ENCODE measurements at places on chromosomes 16 and 17. TPM values are rescaled to one million over a fixed set of nuclear protein-coding genes. Genes with fewer than 3 reads are reported as not detected.
A peak's percentile ranks its signal among the peaks of the same experiment; 100 is the strongest.

GRCh38 chr16:89155851-89156739, 15.5 kb upstream of the CDH15 start:
- no peak for DNase-seq

- DNase-seq, result no peak
Observed at GRCh38 chr17:76054112-76054476, 18.2 kb downstream of the SRP68 start.

DNA sequence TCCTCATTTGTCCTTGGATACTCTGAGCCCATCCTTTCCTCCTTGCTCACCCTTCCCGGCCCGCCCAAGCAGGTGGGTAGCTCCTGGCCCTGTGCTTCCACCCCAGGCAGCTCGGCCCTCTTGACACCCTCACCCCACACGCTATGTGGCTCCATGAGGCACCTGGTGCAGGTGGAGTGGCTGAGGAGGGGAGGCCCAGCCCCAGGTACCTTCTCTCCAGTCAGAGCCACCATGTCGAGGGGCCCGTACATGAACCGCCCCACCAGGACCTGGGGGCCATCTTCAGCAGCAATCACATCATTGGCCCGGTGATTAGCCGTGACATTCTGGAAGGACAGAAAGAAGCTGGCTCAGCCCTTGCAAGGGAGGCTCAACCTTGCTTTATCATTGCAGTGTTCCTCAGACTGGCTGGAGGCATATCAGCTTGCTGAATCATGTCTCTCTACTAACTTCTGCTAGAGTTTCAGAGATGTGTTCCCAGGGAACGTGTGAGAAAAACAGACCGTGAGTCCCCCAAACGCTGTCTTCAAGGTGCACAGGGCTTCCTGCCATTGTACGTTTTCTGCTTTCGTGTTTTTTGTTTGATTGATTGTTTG, 20.3 kb downstream of the PIMREG start:
- no peak for DNase-seq

GRCh38 chr17:42659079-42659931, at the start of gene TUBG2:
Gene TUBG2 (plus strand): TSS chr17:42659284. CDS start chr17:42659504, 220 bp downstream.
- peak; percentile 94 for DNase-seq

- no peak for DNase-seq
Observed at GRCh38 chr16:85903559-85903958, 4.6 kb downstream of the IRF8 start.

DNA sequence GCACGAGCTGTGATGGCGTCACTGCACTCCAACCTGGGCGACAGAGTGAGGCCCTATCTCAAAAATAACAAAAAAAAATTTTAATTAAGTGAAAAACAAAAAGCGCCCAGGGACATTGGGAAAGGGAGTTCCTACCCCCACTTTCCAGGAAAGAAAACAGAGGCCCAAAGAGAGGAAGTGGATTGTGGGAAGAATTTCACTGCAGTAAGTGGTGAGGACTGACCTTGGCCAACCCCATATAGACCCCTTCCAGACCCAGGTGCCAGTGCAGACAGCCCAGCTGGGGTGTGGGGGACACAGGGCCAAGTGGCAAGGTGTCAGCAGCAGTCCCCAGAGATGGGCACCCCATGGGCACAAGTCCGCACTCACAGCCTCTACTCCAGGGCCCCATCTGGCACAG, 29.0 kb upstream of the KRT17 start:
- no peak for DNase-seq

GRCh38 chr16:6726621-6727020, 606.0 kb upstream of the RBFOX1 start:
- no peak for DNase-seq

- no peak for DNase-seq
Observed at GRCh38 chr16:3187798-3188674, at the start of gene OR1F1. Gene OR1F1 (plus strand): TSS chr16:3188204.

The UMOD gene
- 70.4 TPM for polyA plus RNA-seq

The WFDC1 gene
- polyA plus RNA-seq, result 3.8 TPM

The NOG gene
- polyA plus RNA-seq, result 1.5 TPM

The FLYWCH1 gene
- polyA plus RNA-seq, result 31.1 TPM

Measured in renal cortex interstitium (tissue), 15 donors.